ENCODE measurements at places on chromosomes 3 and 15.

GRCh38 chr15:77710206-77710605, 77.5 kb upstream of the LINGO1 start:
- DNase-seq, result no peak

DNA sequence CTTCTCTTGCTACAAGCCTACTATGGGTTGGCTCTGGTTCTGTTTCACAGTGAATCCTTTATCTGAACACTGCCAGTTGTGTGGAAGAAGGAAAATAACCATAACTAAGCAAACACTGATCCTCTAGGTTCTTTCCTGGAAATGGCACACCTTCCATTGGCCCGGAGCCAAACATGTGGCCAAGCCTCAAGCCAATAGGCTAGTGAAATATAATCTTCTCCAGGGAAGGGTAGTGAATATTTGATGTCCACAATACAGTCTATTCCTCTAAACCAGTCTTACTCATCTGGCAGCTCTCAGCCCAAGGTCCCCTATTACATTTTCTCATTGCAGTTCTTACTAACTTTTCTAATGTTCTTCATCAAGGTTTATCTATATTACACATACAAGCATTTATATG, 921.3 kb downstream of the TUSC7 start:
- no peak for DNase-seq

DNA sequence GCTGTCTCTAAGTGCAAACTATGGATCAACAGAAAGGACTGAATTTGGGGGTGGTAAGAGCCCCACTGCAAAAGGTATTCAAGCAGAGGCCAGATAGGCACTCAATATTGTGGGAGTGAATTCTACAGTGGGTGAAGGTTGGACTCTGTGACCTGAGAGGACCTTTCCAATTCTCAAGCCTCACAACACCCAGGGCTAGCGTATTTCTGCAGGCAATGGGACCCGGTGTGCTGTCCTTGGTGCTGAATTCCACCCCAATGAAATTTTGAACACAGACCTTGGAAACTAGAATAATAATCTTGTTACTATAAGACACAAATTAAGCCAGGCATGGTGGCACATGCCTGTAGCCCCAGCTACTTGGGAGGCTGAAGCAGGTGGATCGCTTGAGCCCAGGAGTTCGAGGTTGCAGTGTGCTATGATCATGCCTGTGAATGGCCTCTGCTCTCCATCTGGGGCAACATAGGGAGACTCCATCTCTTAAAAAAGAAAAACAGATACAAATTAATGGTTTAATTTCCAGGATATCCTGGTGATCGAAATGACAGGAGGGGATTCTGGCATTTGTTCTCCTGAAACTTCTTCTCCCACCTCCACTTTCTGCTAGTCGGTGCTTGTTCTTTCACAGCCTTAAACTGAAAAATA, 135.4 kb downstream of the RAB11A start:
- peak; percentile 36 for DNase-seq

DNA sequence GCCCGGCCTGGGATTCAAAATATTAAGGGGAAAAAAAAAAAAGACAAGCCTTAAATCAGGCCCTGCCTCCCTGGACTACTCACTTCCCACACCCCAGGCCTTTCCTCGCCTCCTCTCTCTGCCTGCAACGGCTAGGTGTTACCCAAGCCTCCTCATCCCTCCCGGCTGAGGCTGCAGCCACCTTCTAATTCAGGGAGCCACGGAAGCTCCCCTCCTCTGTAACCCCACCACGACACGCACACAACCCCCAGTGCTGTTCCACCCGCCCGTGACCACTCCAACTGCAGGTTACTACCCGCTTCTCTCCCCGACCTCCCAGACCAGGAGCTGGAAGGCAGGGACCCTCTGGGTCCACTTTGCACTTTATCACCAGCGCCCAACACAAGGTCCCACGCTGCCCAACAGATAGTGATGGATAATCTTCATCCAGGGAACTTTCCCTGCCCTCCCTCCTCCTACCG, 936 bp downstream of the KIF7 start:
- no peak for DNase-seq

DNA sequence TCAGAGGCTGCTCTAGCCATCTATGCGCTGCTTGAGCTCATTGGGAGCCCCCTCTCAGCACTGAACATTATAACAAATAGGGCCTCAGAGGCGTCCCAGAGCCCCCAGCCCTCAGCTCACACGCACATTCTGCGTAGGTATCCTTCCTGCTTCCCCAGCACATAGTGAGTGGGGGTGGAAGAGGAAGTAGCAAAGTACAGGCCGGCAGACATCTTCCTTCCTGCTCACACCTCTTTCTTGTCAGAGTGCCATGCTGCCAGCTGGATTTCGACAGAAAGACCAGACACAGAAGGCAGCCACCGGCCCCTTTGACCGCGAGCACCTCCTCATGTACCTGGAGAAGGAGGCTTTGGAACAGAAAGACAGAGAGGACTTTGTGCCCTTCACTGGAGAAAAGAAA, 16.6 kb downstream of the TMOD2 start:
- no peak for DNase-seq

DNA sequence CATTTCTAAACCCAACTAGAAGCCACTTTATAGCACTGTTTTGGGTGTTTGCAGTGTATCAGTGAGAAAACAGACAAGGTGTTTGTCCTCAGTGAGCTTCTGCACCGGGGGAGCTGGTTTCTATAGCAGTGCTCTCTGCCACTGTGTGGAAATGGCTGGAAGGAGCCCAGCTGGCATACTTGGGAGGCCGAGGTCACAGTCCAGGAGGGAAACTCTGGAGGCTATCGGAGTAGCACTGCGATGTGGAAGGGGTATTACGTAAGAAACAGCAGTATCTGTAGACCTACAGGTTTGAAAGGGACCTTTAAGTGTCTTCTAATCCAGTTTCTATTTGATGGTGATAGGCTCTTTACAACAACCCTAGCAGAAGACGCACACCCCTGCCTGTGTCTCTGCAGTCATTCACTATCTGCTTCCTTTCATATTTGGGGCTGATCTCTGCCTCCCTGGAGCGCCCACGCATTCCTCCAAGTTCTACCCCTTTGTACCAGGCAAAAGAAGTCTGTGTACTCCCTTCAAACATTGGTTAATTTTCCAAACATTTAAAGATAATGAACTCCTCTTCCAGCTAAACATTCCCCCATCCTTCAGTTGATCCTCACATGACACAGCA, 87.4 kb upstream of the ADAMTS17 start:
- no peak for DNase-seq

DNA sequence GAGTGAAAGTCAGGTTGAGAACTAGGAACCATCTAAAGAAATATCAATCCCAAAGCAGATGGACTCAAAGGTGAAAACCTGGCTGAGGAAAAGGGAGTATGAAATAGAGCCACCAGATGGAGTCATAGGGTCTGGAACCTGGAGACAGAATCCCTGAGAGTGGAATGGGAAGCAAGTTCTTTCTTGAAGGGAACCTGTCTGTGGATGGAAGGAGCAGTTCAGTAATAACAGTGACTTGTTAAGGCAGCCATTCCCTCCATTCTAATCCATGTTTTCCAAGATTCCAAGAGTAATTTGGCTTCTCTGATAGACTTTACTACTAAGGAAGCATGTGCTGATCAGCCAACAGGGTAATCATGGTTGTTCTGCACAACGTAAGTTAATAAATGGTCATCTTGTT, 22.5 kb upstream of the AQP9 start:
- DNase-seq, result no peak

DNA sequence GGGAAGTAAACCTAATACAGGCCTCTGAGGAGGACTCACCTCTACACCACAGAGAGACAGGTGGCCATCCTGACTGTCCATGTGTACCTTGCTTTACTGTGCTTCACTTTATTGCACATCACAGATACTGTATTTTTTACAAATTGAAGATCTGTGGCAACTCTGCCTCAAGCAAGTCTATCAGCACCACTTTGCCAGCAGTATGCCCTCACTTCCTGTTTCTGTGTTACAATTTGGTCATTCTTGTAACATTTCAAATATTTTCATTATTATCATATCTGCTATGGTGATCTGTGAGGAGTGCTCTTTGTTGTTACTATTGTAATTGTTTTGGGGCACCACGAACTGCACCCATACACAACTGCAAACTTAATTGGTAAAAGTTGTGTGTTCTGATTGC, 78.0 kb downstream of the BBX start:
- no peak for DNase-seq

DNA sequence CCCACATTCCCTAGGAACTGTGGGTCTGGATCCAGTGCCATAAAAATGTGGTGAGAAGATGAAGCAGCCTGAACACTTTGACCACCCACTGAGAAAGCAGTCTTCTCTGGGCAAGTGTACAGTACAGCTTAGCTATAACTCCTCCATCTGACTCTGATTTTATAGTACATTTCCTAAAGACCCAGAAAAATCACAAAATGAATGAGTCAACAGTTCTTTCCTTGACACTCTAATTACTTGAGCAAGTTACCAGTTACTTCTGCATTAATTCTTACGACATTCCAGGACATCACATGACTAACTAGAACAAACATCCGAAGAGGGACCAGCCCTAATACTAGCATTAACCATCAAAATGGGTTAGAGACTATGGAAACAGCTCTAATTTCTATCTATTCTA, 148.1 kb upstream of the PEX5L start:
- no peak for DNase-seq

DNA sequence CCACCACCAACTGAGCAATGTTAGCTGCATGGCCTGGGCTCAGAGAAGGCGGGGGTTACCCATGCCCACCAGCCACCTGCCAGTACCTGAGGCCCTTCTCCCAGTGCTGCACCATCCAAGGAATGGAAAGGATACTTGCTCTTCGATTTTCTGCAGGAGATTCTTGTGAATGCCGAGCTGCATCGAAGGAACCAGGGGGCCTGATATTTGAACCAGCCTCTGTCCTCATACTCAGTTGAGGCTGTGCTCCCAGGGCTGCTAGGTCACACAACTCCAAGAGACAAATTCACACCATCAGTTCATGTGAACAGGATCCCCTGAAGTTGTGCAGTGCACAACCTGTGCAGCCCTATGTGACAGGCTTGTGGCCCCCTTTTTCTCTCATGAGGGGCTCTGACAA, 18.0 kb downstream of the PLA2G4F start:
- DNase-seq, result no peak

DNA sequence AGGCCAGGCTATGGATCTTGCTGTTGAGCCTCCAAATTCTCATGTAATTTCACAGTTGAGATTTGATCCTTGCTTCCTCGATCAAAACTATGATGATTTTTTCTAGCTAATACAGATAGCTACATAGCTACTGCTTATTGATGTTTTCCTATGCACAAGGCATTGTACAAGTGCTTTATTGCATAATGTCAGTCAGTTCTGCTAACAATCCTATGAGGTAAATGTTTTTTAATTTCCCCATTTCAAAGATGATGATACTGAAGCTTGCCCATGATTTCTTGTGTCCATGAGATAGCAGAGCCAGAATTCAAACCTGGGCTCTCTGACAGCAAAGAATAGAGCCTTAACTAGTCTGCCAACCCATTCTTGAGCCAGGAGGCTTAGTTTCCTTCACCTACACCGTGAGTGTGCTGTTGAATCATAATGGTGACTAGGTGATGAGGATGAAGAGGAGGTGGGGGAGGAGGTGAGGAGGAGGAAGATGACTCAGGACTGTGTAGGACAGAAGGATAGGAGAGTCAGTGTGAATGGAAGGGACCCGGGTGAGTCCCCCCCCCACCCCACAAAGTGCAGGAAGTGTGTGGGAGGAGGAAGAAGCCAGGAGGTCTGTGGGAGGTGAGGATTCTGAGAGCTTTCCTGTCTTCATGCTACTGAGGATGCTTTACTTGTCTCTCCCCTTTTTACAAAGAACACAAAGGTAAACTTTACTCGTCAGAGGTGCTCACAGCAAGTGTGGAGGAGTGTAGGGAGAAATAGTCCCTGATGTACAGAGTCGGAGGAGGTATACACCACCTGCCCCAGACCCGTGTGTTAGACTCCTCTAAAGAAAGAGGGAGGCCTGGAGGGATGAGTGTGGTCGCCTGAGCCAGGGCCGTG, 3.6 kb downstream of the TAGLN3 start:
- DNase-seq, result no peak

GRCh38 chr3:147388700-147389580, 17.4 kb downstream of the ZIC4 start:
- no peak for DNase-seq

DNA sequence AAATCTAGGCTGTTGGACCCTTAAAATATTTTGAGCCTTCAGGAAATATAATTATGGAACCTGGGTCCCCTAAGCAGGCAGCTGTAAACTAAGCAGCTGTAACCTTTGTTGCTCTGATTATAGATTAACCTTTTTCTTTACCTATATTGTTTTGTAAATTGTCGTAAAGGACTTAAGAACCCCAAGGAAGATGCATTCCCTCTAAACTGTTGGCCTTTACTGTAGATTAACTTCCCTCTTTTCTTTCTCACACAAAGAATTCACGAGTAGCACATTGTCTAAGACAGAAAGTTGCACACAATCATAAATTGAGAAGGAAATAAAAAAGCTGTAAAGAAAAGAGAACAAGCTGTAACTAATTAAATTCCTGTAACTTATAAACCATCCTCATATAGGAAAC, 877.3 kb downstream of the ROBO2 start:
- DNase-seq, result no peak

DNA sequence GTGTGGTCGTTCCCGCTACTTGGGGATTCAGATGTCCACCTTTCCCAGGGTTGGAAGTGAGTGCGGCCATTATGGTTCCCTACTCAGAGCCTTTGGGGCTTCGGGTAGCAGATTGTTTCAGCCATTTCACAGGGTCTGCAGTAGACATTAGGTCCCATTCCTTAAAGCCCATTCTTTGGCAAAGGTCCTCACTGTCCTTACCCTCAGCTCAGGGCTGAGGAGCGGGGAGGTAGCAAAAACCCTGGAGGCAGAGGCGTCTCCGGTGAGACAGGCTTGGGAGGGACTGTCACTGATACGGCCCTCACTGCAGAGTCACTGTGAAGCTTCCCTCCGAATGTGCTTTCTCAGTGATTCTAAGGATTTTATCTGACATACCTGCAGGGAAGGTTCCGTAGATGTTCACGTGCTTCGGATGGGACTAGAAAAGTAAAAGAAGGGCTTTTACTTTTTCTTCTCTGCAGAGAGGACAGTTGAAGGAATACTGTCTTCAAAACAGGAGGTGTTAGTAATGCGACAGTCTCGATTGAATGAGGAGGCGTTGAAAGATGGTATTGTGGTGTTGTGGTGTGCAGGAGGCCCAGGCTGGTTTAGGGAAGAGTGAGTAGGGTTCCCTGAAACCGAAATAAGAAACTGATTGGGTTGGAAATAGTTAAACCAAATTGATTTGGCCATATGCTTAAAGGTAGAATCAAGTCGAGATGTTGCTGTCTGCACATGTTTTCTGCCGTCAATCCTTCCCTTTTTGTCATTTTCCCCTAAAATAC, 630 bp downstream of the ATP6V1A start:
- no peak for DNase-seq

- no peak for DNase-seq
These were observed 1047.2 kb downstream of the ROBO2 start for GRCh38 chr3:78087134-78087533.

DNA sequence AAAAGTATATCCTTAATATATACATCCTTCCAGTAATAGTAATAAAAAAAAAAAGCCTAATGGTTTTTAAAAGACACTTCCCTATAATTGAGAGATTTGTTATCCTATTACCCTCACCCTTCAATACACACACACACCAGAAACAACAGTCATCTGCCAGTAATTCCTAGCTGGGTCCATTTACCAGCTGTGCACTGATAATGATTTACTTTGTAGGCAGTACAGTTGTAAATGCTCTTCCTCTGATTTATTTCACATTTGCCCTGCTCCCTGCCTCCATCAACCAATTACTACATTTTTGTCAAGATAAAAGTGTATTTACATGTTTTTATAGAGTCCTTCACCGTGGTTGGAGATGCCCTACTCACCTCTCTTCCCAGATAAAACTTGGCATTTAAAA, 12.4 kb downstream of the TPM1 start:
- no peak for DNase-seq

GRCh38 chr3:174035328-174035886, 637.9 kb downstream of the NLGN1 start:
- DNase-seq, result no peak

- no peak for DNase-seq
These were observed 462.4 kb downstream of the RAP2B start for GRCh38 chr3:153624310-153625030.
